Astrocyte of the cerebellum (primary cell): ENCODE measurements at places on chromosomes 16 and 17.

DNA sequence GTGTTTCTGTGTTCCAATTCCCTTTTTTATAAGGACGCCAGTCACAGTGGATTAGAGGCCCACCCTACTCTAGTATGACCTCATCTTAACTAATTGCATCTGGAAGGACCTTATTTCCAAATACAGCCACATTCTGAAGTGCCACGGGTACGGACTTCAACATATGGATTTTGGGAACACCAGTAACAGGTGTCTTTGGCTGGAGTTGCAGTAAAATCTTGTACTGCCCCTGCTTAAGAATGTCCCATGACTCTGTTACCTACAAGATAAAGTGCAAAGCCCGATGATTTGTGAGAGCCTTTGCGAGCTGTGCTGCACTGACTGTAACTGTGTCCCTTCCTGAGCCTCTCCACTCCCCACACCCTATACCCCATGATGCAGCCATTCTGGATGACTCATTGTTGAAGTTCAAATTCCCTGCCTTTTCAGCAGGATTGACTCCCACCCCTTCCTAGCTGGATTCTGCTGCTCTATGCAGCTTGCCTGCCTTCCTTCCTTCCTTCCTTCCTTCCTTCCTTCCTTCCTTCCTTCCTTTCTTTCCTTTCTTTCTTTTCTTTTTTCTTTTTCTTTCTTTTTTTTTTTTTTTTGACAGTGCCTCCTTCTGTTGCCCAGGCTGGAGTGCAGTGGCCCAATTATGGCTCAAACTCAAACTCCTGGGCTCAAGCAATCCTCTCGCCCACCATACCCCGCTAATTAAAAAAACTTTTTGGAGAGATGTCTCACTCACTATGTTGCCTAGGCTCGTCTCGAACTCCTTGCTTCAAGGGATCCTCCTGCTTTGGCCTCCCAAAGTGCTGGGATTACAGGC lies 2.1 kb downstream of the HCRT start:
- DNase-seq = no peak

GRCh38 chr17:79633154-79633553 lies 22.3 kb upstream of the RBFOX3 start:
- DNase-seq = no peak

GRCh38 chr17:77611791-77612502 lies 346.6 kb upstream of the TNRC6C start:
- DNase-seq = no peak

GRCh38 chr16:58025351-58026138 lies at the start of gene MMP15:
Gene MMP15 (plus strand): TSS chr16:58025754. CDS start chr16:58026351, 597 bp downstream.
- no peak for DNase-seq

DNA sequence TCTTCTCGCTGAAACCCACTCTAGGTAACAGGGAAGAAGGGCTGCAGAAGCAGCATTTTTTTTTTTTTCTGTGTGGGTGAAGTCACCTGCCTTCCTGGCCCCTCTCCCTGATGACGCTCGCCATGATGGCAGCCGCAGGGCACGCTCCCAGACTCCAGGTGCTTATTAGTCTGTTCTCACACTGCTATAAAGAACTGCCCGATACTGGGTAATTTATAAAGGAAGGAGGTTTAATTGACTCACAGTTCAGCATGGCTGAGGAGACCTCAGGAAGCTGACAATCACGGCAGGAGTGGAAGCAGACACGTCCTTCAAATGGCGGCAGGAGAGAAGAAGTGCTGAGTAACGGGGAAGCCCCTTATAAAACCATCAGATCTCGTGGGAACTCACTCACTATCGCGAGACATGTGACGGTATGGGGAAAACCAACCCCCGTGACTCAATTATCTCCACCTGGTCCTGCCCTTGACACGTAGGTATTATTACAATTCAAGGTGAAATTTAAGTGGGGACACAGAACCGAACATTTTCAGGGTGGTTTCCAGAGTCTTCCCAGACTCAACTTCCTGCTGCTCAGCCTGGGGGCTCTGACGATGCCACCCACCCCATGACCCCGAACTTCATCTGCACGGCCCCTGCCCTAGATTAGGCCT lies 34.9 kb upstream of the NLRP1 start:
- DNase-seq = no peak

DNA sequence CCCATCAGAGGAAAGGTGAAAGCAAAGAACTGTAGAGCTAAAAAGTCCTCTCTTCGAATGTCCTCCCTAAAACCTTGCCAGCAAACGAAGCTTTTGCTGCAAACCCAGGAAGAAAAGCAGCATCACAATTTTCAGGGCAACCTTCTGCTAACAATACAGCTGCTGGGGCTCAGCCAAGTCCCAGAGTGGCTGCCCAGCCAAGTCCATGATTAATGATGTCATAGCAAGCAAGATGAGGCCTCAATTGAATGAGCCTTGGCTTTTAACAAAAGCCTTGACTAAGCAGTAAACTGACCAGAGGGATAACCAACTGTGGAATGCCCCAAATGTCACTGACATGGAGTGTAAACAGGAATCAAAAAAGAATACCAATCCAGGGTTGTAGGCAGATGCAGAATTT lies 342.7 kb downstream of the PMP22 start:
- no peak for DNase-seq

DNA sequence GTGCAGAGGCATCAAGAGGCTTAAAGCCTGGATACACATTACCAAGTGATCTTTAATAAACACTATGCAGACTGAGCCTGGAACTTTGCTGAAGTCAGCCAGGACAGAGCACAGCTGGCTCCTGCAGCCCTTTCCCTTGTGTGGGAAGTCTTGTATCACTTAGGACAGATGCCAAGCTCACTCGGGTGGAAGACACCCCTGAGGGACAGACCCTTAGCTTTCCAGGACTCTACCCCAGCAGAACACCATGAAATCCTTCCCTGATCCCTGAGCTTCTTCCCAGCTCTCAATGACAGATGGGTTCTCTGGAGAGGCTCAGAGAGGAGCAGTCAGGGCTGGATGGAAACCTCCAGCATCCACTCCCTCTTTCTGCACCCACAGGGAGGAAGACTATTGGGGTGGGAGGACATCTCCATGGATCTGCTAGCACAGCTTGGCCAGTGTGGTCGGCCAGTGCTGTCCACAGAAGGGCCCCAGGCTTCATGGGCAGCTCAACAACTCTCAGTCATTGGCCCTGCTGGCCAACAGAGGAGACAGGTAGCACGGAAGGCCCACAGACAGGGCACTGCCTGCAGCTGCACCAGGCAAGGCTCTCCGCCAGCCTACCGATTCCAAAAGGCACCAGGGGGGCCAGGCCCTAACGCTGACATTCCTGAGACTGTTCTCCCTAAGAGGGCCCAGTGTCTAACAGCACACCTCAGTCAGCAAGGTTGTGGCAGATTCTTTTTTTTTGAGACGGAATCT lies 15.9 kb downstream of the RAB5C start:
- DNase-seq = no peak

DNA sequence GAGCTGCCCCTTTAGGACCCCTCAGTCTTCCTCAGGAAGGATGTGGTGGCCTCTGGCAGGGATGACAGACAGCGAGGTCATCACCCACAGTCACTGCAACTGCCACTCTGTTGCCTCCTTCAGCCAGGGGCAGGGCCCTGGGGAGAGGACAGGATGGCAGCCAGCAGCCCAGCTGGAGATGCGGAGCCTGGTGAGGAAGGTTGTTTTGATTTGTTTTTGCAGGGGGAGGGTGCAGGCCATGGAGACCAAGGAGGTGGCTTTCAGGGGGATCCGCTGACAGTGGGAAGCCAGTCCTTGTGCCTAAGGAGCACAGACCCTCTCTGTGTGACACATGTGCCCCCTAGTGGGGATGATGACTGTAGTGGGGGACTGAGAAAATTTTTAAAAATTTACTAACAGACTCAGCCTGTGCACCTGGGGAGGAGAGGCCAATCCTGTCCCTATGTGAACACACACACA lies 7.4 kb downstream of the PRCD start:
- no peak for DNase-seq

- DNase-seq = no peak
Measured at GRCh38 chr17:57402681-57403180, 146.4 kb downstream of the MSI2 start.

GRCh38 chr17:61005358-61005757 lies 327.7 kb downstream of the BCAS3 start:
- DNase-seq = no peak

GRCh38 chr17:50196036-50196435 lies 5.4 kb downstream of the COL1A1 start:
- DNase-seq = no peak

GRCh38 chr17:64491994-64492393 lies 4.9 kb downstream of the POLG2 start:
- no peak for DNase-seq

DNA sequence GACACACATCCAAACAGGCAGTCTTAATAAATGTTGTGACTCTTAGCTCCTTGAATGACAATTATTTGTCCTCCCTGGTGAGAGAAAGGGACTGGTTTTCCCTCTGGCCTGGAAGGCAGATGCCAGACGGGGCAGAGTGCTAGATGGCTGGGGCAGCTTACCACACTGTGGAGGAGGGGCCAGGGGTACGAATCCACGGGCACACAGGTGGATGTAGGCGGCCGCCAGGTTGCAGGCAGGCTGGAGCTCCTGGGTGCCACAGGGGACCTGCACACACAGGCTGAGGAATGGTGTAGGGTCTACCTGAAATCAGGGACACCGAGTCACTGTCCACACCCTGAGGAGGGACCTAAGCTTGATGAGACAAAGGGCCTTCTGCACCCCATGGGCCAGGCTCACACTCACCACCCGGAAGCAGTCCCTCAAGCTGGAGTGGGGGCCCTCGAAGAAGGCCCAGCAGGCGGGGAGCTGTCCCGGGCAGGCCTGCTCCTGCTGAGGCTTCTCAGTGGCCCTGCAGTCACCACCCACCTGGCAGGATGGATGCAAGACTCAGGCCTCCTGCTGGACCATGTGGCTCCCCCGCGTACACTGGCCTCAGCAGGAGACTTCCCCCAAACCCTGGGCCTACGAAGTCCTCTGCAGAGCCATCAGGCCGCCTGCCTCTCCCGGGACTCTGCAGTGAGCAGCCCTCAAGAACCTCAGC lies 38.4 kb downstream of the RMI2 start:
- no peak for DNase-seq

- peak; percentile 56 for DNase-seq
Measured at GRCh38 chr16:81237282-81237681, 1.2 kb upstream of the BCO1 start.

- no peak for DNase-seq
Measured at GRCh38 chr16:3012246-3012645, 477 bp upstream of the CLDN9 start.

DNA sequence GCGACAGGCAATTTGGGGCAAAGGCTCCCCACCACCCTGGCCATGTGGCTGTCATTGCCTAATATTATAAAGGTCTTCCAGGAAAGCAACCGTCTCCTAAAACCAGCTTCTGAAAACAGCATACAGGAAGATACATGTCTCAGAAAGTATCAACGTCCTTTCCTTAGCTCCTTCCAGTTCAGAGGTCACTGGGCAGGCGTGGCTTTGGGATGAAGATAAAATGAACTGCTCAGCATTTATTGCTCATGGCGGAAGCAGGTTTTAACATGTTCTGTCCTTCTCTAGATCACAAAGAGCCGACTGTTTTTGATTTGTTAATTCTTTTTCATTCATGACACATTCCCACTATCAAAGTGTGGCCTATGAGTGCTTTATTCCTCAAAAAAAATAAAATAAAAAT lies 8.0 kb downstream of the CFAP20 start:
- DNase-seq = no peak

DNA sequence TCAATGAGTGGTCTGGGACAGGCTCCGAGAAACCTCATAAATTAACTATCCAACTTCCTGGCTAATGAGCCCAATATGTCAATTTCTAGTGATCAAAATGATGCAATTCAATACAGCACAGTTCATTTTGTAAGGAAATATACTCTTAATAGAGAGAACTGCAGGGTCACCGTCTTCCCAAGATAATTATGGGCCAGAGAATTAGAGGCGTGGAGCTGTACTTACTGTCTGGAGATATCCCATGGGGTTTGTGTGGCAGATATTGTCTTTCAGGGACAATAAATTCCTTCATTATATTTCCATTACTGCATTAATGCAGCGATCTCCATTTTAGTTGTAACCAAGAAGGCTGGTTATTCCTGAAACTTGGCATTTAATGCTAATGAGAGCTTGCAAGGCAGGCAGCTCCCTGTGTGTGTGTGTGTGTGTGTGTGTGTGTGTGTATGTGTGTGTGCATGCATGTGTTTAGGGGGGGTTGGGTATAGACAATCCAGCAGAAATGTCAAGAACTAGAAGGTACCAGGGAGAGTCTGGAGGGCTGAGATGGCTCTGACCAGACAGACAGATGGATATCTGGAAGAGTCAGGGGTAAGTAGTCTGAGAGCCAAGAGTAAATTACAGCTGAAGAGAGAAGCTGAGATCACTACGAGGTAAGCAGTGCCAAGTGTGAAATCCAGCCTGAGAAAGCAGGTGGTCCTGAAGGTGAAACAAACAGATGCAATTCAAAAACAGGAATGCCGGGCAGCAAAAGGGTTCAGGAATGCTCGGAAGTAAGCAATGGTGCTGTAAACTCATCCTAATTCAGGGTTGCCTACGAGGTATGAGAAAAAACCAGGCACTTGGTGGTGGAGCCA lies 393.0 kb downstream of the CA10 start:
- no peak for DNase-seq

DNA sequence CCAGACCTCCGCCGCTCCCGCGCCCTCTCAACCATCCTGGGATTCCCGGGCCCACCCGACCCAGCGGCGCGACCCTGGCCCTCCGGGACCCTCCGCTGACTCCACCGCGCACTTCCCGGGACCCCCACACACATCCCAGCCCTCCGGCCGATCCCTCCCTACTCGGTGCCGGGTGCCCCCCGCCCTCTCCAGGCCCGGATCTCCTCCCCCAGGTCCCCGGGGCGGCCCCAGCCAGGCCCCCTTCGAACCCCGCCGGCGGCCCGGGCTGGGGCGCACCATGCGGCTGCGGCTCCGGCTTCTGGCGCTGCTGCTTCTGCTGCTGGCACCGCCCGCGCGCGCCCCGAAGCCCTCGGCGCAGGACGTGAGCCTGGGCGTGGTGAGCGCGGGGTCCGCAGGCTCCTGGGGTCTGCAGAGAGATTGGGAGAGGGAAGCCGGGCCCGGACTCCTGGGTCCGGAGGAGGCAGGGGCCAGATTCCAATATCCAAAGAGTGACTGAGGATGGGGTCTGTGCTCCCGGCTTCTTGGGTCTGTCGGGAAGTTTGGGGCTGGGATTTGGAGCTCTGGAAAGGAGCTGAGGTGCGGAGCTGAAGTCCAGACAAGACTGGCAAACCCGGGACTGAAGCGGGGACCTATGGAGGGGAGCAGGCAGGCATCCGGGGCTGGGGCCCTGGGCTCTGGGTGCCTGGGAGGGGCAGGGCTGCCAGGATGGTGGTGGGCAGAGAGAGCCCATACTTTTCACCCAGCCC lies 453 bp downstream of the MMP25 start:
- no peak for DNase-seq

- DNase-seq = no peak
Measured at GRCh38 chr16:46882940-46883307, 1.2 kb upstream of the GPT2 start.
